Colonic mucosa (tissue), 4 donors: ENCODE measurements at places on chromosomes 5 and 9. TPM values are rescaled to one million over a fixed set of nuclear protein-coding genes. Genes with fewer than 3 reads are reported as not detected.
A peak's percentile ranks its signal among the peaks of the same experiment; 100 is the strongest.

DNA sequence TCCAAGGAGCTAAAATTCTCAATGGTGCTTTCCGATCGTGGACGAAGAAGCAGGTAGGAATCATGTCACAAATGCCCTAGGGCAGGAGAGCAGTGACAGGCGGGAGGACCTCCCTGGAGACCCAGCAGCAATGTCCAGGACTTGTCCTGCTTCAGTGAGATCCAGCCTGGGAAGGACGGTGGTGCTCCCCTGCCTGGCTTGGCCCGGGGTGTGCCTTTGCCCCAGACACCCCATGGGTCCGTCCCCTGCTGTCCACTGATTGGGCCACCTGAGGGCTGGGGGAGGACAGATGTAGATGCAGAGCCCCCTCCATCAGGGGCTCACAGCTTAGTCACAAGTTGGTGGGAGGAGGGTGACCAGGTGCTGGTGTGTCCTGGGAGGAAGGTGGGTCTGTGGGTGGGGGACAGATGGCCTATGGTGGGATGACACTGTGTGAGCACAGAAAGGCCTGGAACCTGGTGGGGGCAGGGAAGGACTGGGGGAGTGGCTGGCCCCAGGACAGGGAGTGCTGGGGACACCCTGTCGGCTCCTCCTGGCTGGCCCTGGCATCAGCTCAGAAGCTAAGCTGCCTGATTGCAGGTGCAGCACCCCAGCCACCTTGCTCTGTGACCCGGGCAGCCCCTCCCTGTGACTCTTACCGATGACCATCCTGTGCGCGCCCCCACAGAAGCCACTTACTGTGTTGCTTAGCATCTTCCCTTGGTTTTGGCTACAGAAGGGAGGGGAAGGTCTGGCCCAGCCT, 82.0 kb downstream of the PHF2 start:
- DNase-seq = no peak

- DNase-seq = no peak
These were observed 349.2 kb downstream of the GADD45G start for GRCh38 chr9:89953824-89954615.

DNA sequence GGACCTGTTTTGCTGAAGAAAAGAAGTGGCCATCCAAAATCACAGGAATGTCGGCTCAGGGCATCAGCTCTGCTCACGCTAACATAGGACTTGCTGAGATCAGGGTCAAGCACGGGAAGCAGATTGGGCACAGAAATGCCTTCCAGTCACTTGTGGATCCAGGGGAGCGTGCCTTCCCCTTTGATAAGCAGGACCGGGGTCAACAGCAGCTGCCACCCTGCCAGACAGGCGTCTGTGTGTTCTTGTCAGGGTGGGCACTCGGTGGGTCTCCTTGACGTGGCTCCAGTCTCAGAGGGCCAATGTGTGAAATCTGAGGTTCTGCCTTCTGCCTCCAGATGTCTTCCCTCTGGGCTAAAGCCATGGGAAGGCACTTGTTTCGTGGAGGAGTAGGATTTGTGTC, 313.7 kb upstream of the IRX4 start:
- DNase-seq = peak; percentile 4

- DNase-seq = no peak
These were observed 130.4 kb upstream of the POC5 start for GRCh38 chr5:75847561-75848021.

The SIT1 gene
- 0.67 TPM for total RNA-seq

- DNase-seq = peak; percentile 13
These were observed 8.8 kb upstream of the IGFBPL1 start for GRCh38 chr9:38432922-38433510.

DNA sequence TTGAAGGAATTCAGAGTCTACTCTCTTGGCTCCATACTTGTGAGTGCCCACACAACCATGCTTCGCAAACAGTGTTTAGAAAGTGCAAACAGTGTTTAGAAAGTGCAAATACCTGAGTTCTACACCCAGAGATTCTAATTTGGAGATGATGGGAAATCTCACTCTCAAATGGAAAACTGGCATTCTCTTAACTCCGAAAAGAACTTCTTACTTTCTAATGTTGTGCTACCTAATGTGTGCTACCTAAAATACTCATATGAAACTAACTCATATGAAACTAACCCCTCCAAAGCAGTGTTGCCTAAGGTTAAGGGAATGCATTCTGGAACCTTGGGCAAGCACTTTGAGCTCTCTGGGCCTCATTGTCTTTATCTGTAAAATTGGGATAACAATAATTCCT, 55.5 kb upstream of the ZNF366 start:
- DNase-seq = no peak
